Spinal cord (tissue), 10 donors: ENCODE measurements at places on chromosomes 5 and 9.

DNA sequence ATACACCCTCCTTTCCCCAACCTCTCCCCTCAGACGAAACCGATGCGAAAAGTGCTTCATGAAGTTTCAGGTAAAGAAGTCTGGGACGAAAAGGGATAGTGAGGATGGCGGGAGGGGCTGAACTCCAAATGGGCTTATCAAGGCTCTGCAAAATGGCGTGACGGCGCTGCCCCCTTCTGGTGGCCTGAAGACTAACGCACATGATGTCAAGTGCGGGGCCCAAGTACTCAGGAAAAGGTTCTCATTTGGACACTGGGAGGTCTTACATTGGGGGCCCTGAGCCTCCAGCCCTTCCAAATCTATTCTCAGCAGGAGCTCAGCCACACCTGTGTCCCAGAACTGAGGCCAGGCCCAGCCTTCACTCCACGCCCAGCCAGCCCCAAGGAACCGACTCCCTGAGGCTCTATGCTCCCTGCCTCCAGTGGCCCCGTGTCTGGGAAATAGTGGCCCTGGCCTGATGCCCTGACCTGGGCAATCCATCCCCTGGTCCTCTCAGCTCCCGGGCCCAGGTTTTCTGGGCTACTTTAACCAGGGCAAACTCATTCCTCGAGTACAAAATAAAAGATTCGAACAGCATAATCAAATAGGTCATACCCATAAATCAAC lies 119.9 kb downstream of the KCNIP1 start:
- no peak for DNase-seq

DNA sequence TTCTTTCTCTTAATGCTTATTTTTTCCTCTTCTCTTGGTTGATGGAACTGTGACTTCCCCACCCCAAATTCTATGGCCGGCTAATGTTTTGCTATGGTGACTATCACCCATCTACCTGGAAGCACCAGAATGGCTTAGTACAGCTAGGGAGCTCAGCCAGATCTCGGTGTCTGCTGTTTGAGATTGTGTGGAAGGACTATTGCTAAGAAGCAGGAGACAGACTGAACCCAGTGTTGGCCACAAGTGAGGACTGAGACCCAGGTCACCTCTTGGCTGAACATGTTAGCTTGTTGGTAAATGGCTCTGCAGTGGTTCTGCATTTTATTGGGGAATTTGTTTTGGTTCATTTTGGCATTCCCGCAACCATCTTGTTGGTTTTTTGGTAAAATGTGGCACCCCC lies 2.7 kb downstream of the PRRC2B start:
- no peak for DNase-seq

- no peak for DNase-seq
Observed at GRCh38 chr5:157540707-157541446, 34.7 kb downstream of the ADAM19 start.

GRCh38 chr9:101791533-101791932 lies 53.1 kb upstream of the GRIN3A start:
- no peak for DNase-seq

DNA sequence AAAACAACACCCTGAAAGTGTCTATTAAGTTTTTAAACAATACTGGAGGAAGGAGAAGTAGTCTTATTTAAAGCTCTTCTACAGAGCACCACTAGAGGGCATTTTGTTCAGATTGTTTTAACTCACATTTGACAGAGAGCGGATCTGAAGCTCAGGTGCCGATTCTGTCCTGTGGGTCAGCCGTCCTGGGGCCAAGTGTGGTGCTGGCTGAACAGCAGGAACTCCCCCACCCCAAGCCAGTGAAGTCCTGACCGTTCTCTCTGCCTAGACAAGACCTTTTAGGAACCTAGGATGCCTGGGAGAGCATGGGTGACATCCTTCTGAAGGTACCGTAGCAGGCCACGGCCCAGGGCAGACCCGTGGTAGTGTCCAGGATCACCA lies 3.9 kb downstream of the EXOC3 start:
- DNase-seq: no peak

DNA sequence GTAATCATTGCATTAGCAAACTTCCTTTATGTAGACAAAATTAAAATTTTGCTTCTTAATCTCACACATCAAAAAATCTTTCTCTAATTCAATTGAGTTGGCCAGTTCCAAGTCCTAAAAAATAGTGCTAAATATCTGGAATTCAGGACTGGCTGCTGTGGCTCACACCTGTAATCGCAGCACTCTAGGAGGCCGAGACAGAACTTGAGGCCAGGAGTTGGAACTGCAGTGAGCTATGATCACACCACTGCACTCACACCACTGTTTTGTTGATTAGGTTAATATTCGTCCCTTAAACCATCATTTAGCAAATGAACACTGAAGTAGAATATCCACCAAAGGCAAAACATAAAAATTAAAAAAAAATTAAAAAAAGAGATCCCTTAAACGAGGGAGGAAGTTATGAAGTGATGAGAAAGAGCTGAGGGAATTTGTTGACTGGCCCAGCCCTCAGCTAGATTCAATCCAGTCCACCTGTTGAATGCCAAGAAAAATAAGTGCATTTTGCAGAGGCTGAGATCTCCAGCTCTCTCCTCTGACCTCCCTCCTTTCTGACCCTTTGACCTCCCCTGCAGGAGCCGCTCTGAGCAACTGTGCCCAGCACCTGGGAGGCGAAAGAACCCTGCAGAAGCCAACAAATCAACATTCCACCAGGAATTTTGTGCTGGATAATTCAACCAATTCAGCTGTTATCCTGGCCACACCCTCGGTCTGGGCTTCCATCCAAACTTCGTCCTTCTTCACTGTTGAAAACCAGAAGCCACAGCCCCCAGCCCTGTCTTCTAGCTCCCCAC lies 96.8 kb downstream of the OR2K2 start:
- no peak for DNase-seq

DNA sequence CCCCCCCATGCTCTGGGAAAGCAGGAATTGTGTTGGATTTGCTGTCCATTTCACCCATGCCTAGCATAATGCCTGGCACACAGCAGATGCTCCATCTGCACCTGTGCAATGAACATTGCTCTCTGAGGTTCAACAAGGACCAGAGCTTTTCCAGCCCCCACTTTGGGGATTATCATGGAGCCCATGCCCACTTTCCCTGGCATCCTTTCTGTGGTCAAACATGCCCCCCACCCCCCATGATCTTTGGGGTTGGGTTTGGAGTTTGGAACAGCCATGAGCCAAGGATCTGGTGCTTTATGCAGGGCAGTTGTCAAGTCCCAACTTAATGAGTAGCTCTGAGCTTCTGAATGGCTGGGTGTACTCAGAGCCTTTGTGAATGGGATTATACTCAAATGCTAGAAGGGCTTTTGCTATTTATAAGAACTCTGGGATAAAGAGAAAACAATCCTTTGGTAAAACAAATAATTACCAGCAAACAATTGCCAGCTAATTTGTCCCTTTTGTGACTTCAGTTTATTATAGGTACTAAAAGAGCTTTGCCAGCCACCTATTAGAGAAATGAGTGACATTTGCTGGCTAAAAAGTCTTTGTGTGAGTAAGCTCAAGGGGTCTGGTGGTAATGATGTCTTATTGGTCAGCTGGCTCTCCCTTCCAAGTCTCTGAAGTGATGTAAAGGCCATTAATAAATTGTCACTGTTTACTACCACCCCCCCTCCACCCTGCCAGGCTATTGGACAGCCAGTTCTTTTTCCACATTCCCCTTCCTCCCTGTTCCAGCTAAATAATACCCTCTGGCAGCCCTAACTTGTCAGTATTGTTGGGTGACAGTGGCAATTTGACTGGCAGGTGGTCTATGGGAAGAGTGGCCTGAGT lies 182.3 kb downstream of the MACROH2A1 start:
- no peak for DNase-seq

GRCh38 chr9:3576328-3576727 lies 50.5 kb upstream of the RFX3 start:
- DNase-seq: no peak

DNA sequence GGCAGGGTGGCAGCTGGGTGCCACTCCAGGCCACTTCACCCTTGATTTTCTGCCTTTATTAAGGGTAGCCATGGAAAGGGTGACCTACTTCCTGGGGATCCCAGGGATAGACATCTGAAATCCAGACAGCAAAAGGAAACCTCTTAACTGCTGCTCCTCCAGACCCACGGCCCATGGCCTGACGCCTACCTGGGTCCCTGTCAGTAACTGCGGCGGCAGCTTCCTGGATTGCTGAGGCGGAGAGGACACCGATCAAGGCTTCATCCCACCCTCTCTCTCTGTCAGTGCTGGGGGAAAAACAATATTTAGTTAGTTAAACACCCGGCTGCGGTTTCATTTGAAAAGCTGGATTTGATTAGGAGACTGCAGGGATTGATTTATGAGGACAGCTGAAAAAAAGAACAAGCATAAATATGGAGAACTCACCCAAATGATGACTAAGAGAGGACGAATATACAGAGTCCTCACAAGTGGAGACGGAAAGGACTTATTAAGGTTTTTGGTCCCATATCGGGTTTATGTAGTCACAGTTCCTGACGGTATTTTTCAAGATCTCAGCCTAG lies 158.7 kb upstream of the KLF4 start:
- DNase-seq: no peak

DNA sequence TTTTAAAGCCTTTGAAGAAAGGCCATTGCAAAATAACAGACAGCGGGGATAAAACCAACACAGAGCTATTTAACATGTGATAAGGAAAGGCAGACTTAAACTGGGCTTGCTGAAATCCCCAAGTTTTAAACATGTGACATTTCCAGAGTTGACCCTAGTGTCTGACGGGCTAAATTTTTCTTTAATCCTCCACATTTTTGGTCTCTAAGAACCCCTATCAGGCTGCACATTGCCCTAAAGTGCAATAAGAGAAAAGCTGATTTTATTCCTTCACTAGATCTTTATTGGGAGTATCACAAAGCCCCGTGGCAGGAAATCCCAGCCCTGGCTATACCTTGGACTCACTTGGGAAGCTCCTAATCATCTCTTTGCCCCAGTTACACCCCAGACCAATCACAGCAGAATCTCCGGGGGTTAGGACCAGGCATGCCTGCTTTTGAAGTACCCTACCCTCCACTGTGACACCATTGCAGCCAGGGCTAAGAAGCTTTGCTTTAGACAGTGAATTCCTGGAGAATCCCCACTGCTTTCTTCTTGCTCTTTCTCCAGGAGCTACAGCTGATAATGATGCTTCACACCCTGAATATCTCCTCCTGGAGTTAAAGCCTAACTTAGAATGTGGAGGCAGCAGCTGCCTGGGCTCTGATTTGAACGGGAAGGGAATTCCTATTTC lies 20.1 kb upstream of the COL15A1 start:
- DNase-seq: no peak

GRCh38 chr9:27441741-27442070 lies 82.4 kb upstream of the IFNK start:
- DNase-seq: no peak

GRCh38 chr9:131461166-131461565 lies 41.6 kb upstream of the POMT1 start:
- DNase-seq: no peak

- no peak for DNase-seq
Observed at GRCh38 chr5:3197304-3198073, 398.1 kb upstream of the IRX1 start.

DNA sequence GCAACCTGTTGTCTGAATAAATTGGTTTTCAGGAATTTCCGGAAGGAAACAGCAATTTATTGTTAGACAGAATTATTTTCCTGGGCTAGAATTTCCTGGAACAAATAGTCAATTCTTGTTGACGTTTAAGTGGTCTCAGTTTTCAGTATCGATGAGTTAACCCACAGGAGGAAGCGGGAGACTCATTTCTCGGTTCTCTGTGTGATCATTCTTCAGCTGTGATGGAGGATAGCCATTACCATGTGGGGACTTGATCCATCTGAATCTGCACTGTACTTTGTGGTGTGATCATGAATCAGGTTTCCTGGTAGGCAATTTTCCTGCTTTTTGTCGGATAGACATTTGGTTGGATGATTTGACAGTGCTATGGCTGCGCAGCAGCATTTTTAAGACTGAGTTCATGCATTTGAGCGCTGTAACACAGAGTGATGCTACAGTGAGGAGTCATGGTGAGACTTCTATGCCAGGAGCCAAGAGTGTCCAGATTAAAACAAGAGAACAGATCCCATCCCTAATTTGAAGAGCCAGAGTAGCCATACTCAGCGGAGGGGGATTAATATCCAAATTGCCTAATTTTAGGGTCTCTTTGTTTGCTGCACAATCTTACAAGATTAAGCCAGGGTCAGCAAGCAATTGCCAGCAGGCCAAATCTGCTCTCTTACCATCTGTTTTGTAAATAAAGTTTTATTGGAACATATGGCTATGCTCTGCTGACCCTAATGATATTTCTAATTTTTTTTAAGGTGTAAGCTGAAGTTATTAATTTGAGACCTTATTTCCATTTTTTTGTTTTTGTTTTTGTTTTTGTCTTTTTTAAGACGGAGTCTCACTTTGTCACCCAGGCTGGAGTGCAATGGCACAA lies 355.9 kb downstream of the RAB3C start:
- peak; percentile 36 for DNase-seq

- no peak for DNase-seq
Observed at GRCh38 chr5:74544811-74545210, 95.7 kb downstream of the ENC1 start.

GRCh38 chr5:150492621-150493020 lies 15.3 kb upstream of the NDST1 start:
- no peak for DNase-seq

GRCh38 chr5:110054240-110054639 lies 364.5 kb downstream of the MAN2A1 start:
- DNase-seq: no peak

DNA sequence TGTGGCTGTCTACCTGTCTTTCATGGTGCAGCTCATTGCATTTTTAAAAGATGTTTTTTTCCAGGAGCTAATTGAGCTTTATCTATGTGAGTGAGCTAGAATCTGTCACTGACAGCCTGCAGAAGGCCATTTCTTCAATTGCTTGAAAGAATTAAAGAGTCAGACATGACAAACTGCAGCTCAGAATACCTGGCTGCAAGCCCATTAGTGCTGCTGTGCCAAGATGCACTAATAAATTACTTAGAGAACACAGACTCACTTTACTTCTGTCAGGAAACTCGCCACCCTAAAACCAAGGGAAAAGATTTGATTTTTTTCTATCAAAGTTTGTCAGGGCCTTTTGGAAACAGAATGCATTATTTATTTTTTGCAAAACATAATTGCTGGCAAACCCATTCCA lies 368.3 kb downstream of the CAAP1 start:
- peak; percentile 63 for DNase-seq

DNA sequence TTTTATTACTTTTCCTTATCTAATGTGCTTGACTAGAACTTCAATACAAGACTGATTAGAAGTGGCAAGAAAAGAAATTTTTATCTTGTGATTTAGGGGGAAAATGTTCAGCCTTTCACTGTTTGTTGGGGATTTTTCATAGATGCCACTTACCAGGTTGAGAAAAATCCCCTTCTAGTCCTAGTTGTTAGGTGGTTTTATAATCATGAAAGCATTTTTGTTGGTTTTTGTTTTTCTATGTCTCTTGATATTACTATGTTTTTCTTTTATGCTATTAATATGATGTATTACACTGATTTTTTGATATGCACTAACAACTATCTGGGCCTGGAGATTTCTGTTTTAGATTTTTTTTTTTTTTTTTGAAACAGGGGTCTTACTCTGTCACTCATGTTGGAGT lies 134.0 kb downstream of the PARP8 start:
- no peak for DNase-seq
